PC-9 (cell line): ENCODE measurements at places on chromosomes 2 and 18.

- H3K4me1 ChIP-seq: peaks cover 30% of the 10 kb centered on the region
- no peaks in the 10 kb centered on the region for H3K27me3 ChIP-seq
- DNase-seq: no peak
- no peak overlapping the region for H3K4me3 ChIP-seq
Measured at GRCh38 chr2:102103992-102104871, 38.3 kb upstream of the IL1R1 start.

- no peak overlapping the region for H3K4me3 ChIP-seq
- no peak for DNase-seq
- H3K27ac ChIP-seq: no peak overlapping the region
- no peaks in the 10 kb centered on the region for H3K36me3 ChIP-seq
- H3K27me3 ChIP-seq: no peaks in the 10 kb centered on the region
- H3K4me1 ChIP-seq: peaks cover 19% of the 10 kb centered on the region
Measured at GRCh38 chr2:223036790-223037444, 15.1 kb upstream of the KCNE4 start.

- H3K27ac ChIP-seq: no peak overlapping the region
- H3K36me3 ChIP-seq: no peaks in the 10 kb centered on the region
- no peaks in the 10 kb centered on the region for H3K27me3 ChIP-seq
- DNase-seq: no peak
Measured at GRCh38 chr2:157404363-157404762, 39.5 kb downstream of the CYTIP start.

DNA sequence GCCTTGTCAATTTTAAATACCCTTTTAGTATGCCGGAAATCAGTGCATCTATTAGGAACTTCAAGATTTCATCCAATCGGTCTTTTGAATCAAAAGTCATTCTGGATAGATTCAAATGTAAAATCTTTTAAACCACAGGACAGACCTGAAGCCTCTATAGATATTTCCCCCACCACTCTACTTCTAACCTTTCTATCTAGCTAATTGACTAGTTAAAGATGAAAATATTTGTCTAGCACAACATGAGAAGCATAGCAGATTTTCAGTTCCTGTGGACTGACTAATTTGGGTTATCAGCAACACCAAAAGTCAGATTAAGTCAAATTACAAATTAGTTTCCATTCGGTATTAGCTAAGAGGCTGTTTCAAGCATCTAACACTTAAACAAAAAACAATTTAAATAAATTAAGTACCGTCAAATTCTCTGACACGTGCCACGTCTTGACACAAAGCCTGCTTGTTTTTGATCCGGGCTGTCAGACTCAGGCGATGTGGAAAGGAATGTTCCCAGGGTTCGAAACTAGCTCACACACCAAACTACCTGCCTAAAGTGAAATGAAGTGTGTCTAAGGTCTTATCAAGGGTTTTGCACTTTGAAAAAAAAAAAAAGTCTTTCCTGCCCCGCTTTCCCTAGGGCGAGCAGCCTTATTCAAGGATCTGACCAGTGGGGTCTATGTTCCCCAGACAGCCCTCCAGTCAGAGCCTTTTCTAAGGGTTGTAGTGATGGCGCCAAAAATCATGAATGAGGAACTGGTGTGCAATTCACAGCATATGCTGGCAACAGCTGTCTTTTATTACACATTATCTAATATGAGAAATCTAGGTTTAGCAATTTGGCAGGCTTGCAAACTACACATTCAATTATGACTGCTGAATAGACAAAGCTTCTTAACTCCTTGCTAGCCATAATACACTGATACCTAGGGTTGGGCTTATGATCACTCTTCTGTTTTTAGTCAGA, 4.7 kb downstream of the CYTIP start:
- no peaks in the 10 kb centered on the region for H3K4me1 ChIP-seq
- H3K27ac ChIP-seq: no peak overlapping the region
- H3K4me3 ChIP-seq: no peak overlapping the region
- H3K27me3 ChIP-seq: no peaks in the 10 kb centered on the region

DNA sequence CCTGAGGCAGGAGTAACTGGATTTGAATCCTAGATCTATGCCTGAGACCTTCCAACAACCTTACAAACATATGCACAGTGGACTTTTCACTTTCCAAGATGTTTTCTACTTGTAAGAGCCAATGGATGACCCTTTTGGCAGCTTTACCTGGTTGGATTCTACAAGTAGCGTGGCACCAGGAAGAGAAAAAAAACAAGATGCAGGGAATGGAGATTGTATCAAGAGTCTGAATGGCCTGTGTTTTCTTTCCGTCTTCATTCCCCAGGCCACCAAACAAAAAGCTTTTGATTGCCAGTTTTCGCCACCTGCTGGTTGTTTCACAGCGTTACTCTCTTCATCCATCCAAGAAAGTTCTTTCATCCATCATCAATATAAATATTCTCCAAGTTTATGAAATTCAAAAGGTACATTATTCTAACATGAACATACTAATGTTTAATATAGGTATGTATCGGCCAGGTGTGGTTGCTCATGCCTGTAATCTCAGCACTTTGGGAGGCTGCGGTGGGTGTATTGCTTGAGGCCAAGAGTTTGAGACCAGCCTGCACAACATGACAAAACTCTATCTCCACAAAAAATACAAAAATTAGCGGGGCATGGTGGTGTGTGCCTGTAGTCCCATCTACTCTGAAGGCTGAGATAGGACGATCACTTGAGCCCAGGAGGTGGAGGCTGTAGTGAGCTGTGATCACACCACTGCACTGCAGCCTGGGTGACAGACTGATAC, 3.5 kb upstream of the BCL2 start:
- no peak overlapping the region for H3K4me3 ChIP-seq
- H3K27me3 ChIP-seq: no peaks in the 10 kb centered on the region

- DNase-seq: peak; percentile 28
- H3K4me3 ChIP-seq: no peak overlapping the region
- H3K36me3 ChIP-seq: no peaks in the 10 kb centered on the region
- H3K27ac ChIP-seq: no peak overlapping the region
- peaks cover 27% of the 10 kb centered on the region for H3K4me1 ChIP-seq
- no peaks in the 10 kb centered on the region for H3K27me3 ChIP-seq
Measured at GRCh38 chr2:181104512-181105115, 124.2 kb downstream of the UBE2E3 start.

DNA sequence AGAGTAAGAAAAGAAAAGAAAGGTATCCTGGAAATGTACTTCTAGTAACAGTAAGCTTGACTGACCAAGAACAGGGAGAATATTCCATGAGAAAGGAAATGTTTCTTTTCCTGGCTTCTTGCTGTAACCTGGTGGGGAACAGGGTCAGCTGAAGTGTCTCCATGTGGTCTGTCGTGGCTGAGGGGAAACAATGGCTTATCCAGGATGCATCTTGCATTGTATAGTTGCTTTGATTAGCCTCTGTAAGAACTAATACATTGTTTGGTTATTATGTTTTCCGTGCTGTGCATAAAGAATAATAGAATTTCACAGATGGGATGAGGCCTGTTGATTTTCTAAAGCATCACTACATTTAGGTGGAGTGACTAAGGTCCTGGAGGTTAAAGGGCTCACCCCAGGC, 4.9 kb downstream of the CREG2 start:
- DNase-seq: no peak
- H3K27ac ChIP-seq: no peak overlapping the region
- peaks cover 14% of the 10 kb centered on the region for H3K4me1 ChIP-seq
- H3K27me3 ChIP-seq: no peaks in the 10 kb centered on the region
- H3K36me3 ChIP-seq: peaks cover 4% of the 10 kb centered on the region; the same call in 1 of the 2 replicates
- no peak overlapping the region for H3K4me3 ChIP-seq

DNA sequence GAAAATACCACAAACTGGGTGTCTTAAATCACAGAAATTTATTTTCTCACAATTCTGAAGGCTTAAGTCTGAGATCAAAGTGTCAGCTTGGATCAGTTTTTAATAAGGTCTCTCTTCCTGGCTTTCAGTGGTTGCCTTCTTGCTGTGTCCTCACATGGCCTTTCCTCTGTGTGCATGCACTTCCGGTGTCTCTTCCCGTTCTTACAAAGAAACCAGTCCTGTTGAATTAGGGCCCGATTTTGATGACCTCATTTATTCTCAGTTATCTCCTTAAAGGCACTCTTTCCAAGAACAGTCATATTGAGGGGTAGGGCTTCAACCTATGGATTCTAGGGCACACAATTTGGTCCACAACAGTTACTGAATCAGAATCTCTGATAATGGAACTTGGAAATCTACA, 5.4 kb upstream of the XIRP2 start:
- no peak overlapping the region for H3K4me3 ChIP-seq
- H3K36me3 ChIP-seq: no peaks in the 10 kb centered on the region
- H3K27me3 ChIP-seq: no peaks in the 10 kb centered on the region
- no peak overlapping the region for H3K27ac ChIP-seq
- DNase-seq: no peak

GRCh38 chr18:35968278-35968880, 4.1 kb upstream of the RMP24 start:
- peaks cover 7% of the 10 kb centered on the region for H3K4me1 ChIP-seq
- H3K36me3 ChIP-seq: no peaks in the 10 kb centered on the region
- no peak for DNase-seq
- no peaks in the 10 kb centered on the region for H3K27me3 ChIP-seq

- H3K4me3 ChIP-seq: no peak overlapping the region
- no peak for DNase-seq
- H3K27ac ChIP-seq: no peak overlapping the region
- H3K4me1 ChIP-seq: no peaks in the 10 kb centered on the region
Measured at GRCh38 chr18:37568671-37569070, 3.1 kb upstream of the CELF4 start.

DNA sequence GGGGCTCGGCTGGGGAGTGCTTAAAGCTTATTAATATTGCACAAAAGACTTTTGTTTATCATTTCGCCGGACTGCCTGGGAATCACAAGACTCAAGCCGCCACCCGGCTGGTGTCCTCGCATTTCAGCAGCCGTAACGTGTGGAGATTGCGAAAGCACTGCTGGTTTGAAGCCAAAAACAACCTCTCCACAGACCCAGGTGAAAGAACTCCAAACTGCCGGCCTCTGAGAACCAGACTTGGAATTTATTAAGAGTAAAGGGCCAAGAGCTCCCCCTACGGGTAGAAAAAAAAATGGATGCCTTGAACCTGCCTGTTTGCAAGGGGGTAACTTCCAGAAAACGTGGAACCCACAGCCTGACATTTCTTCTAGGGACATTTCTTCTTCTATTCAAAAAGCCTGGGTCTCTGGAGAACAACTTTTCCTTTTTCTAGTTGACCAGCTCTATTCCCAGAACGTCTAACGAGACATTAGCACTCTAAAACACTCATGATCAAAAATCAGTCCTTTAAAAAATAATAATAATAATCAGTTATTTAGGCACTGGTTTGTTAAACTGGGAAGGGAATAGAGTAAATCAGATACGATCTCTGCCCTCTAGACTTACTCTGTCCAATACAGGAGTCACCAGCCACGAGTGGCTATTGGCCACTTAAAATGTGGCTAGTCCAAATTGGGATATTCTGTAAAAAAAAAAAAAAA, 216.3 kb downstream of the C1D start:
- 0 out of 2 replicates have a peak, but pooled peaks cover 4% of the 10 kb centered on the region for H3K27me3 ChIP-seq
- H3K27ac ChIP-seq: no peak overlapping the region
- peak overlapping the region; percentile 25; the same call in 1 of the 2 replicates for H3K4me3 ChIP-seq
- DNase-seq: peak; percentile 79

DNA sequence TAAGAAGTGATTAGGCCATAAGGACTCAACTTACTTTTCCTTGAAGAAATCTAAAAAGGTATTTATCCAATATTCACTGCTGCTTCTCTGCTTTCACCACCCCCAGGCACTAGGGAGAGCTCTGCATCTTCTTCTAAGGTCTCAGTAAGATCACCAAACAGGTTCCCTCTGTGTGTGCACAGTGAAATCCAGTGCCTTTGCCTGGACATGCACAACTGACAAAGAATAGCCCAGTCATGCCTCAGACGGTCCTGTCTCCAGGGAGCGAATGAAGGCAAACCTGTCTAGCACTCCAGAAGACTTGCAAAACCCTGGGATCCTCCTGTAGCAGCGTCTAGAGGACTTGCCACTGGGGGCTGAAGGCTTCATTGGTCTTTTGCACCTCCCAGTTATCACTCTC, 344.5 kb upstream of the LRATD1 start:
- no peaks in the 10 kb centered on the region for H3K27me3 ChIP-seq
- 0 out of 2 replicates have a peak, but pooled peaks cover 5% of the 10 kb centered on the region for H3K4me1 ChIP-seq
- no peaks in the 10 kb centered on the region for H3K36me3 ChIP-seq
- DNase-seq: peak; percentile 60
- H3K27ac ChIP-seq: no peak overlapping the region

GRCh38 chr2:16322308-16323125, 343.1 kb downstream of the CYRIA start:
- DNase-seq: no peak
- H3K4me1 ChIP-seq: no peaks in the 10 kb centered on the region
- H3K27me3 ChIP-seq: peaks cover 56% of the 10 kb centered on the region; the same call in 1 of the 2 replicates
- H3K27ac ChIP-seq: no peak overlapping the region
- H3K36me3 ChIP-seq: no peaks in the 10 kb centered on the region

DNA sequence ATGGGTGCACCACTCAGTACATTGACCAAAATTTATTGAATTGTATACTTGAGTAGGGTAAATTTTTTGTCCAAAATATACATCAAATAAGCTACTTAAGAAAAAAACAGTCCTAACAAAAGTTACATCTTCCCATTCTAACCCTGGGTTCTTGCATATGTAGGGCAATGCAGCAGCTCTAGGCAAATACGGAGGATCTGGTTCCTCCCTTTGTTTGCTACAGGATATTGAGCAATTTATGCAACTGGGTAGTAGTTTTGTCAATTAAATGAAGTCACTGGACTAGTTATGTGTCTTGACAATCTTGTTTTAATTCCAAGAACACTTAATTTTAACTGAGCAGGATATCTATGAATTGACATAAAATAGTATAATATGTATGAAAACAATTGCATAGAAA, 1507.2 kb upstream of the PIK3C3 start:
- H3K27me3 ChIP-seq: no peaks in the 10 kb centered on the region
- no peak overlapping the region for H3K27ac ChIP-seq
- no peaks in the 10 kb centered on the region for H3K36me3 ChIP-seq
- no peaks in the 10 kb centered on the region for H3K4me1 ChIP-seq

- DNase-seq: no peak
- H3K4me3 ChIP-seq: no peak overlapping the region
- peaks cover 14% of the 10 kb centered on the region; the same call in 1 of the 2 replicates for H3K27me3 ChIP-seq
- no peak overlapping the region for H3K27ac ChIP-seq
- H3K36me3 ChIP-seq: no peaks in the 10 kb centered on the region
- no peaks in the 10 kb centered on the region for H3K4me1 ChIP-seq
Measured at GRCh38 chr18:52484977-52485376, 145.0 kb downstream of the DCC start.

DNA sequence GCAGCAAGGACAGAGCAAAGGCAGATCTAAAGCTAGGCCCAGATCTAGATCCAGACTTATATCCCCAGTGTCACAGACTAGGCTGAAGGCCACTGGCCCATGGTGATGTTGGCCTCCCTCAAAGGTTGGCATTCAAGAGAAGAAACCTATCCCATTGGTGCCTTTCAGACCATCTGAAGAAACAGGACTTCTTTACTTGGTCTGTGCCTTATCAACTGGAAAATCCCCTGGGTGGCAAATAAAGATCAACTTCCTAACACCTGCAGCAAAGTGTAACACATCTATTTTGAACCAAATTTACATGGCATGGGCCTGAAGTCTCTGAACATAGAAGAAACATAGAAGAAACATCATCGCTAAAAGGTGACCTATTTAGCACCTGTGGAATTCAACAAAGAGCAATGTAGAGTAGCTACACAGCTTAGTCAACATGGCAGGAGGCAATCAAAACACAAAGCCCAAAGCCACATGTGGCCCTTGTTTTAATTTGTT, 35.8 kb downstream of the METTL4 start:
- no peak overlapping the region for H3K4me3 ChIP-seq
- no peaks in the 10 kb centered on the region for H3K4me1 ChIP-seq
- no peak overlapping the region for H3K27ac ChIP-seq
- H3K36me3 ChIP-seq: peaks cover 13% of the 10 kb centered on the region; the same call in 1 of the 2 replicates

GRCh38 chr18:52395146-52395852, 55.3 kb downstream of the DCC start:
- no peaks in the 10 kb centered on the region for H3K4me1 ChIP-seq
- H3K27me3 ChIP-seq: peaks cover 24% of the 10 kb centered on the region; the same call in 1 of the 2 replicates
- no peaks in the 10 kb centered on the region for H3K36me3 ChIP-seq
- H3K4me3 ChIP-seq: no peak overlapping the region
- DNase-seq: no peak

GRCh38 chr2:187051350-187051749, 202.4 kb upstream of the ZSWIM2 start:
- no peaks in the 10 kb centered on the region for H3K36me3 ChIP-seq
- no peak overlapping the region for H3K27ac ChIP-seq
- no peak for DNase-seq
